Stimulated activated CD8-positive, alpha-beta memory T cell treated with anti-CD3 and anti-CD28 coated beads, Interleukin-7, amount 100 ng/mL, for 48 hours (primary cell): ENCODE measurements at places on chromosomes 4 and X.

- no peak for DNase-seq
Measured at GRCh38 chr4:6092971-6093370, 74.7 kb upstream of the C4orf50 start.

GRCh38 chr4:123564758-123565346, 168.3 kb downstream of the SPRY1 start:
- DNase-seq: no peak

GRCh38 chrX:120768254-120768653, 107.4 kb downstream of the CT47B1 start:
- no peak for DNase-seq

DNA sequence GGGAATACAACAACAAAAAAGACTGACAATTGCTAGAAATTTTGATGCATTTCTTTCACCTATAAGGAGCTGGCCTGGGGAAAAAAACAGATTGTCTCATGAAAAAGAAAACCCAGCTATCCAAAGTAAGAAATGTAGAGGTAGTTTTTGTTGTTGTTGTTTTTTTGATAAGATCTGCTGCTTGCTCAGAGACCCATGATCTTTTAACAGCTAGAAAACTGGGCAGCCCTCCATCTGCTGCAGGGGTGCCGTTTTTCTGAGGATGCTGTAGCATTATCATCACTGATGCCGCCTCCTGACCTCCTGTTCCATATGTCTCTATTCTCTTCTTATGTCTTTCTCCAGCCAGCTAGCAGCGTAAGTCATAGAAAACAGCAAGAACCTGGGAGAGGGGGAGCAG, 98.3 kb downstream of the BMPR1B start:
- DNase-seq: no peak

- no peak for DNase-seq
Measured at GRCh38 chr4:41236032-41236431, 20.7 kb upstream of the UCHL1 start.
